ENCODE measurements at places on chromosomes 2 and 18.
A peak's percentile ranks its signal among the peaks of the same experiment; 100 is the strongest.

- no peak for DNase-seq
Measured at GRCh38 chr2:6741229-6741628, 124.5 kb downstream of the CMPK2 start.

- no peak for DNase-seq
Measured at GRCh38 chr2:44951714-44952113, 10.2 kb downstream of the SIX3 start.

- DNase-seq = no peak
Measured at GRCh38 chr2:169110419-169110818, 41.1 kb downstream of the DHRS9 start.

GRCh38 chr18:31102025-31102684 lies at the start of gene DSC2:
TSS of gene DSC2 (minus strand) at chr18:31102421. CDS start at chr18:31101971, 450 bp downstream.
- DNase-seq = peak; percentile 34

- DNase-seq = peak; percentile 32
Measured at GRCh38 chr2:117801826-117802225, 12.7 kb upstream of the DDX18 start.

- DNase-seq = no peak
Measured at GRCh38 chr18:50395093-50395492, 20.2 kb downstream of the SKA1 start.

GRCh38 chr2:96091141-96091710 lies 25.1 kb downstream of the ADRA2B start:
- no peak for DNase-seq

GRCh38 chr2:44582363-44583008 lies 220.7 kb downstream of the CAMKMT start:
- peak; percentile 82 for DNase-seq

DNA sequence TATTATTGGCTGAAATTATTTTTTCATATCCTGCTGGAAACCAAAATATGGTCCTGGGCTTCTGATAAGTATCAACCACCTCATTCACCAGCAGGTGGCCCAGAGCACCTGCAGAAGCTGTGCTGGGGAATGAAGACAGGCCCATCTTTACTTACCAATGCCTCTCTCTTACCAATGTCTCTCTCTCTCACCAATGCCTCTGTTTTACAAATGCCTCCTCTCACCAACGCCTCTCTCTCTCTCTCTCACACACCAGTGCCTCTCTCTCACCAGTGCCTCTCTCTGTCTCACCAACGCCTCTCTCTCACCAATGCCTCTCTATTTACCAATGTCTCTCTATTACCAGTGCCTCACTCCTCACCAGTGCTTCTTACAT lies 2.3 kb upstream of the MAL start:
- peak; percentile 75 for DNase-seq

DNA sequence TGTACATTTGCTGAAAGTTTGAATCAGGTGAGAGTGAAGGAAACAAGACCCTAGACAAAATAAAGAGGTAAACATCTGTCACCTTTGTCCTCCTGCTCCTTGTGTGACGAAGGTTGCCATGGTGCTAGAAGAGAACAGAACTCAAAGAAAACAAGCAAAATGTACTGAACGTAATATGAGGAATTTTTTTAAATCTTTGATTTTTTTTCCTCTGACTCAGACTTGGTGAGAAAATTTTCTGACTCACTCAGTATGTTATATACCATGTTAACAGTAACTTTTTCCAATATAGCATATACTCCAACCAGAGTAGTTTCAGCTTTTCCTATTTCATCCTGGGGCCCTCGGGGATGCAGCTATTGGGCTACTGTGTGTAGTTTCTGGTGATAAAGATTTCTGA lies 2114.6 kb upstream of the PIK3C3 start:
- DNase-seq = no peak

DNA sequence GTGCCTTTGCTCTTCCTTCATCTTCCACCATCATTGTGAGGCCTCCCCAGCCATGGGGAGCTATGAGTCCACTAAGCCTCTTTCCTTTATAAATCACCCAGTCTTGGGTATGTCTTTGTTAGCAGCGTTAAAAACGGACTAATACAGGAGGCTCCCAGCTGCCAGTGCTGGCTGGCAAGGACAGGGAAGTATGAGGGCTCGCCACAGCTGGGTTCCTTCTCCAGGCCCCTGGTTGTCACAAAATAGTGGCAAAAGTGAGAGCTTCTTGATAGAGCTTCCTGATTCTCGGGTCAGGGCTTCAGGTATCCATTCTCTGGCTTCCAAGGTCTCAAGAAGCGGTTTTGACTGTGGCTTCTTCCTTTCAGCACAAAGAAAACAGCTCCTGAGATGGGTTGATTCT lies 85.0 kb downstream of the ZNF516 start:
- no peak for DNase-seq

DNA sequence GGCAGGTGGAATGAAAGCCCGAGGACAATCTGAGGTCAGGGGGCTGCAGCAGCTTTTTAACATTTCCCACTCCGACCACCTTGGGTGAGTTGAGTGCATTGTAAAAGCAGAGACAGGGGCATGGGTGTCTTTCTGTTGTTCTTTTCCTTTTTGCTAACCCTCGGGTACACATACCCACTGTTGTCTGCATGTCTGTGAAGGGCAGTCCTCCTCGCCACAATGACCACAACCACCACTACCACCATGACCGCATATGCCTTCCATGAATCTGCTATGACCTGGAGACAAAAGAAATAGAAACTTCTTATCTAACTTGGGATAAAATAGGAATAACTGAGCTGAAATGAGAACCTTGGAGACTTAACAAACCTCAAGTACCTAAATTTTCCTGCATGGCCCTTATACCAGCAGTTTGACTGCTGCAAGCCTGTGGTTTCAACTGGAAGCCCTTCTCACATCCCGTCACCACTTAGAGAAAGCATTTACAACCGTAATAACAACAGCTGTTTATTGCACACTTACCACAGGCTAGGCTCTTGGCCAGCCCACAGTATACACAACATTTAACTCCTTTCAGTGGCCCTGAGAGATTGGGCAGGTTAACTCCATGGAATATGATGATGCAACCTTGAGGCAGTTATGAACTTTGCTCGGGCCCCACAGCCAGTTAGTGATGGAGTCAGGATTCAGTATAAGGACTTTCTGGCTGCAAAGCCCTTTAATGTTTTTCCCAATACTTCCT lies 80.3 kb downstream of the GYPC start:
- DNase-seq = no peak

DNA sequence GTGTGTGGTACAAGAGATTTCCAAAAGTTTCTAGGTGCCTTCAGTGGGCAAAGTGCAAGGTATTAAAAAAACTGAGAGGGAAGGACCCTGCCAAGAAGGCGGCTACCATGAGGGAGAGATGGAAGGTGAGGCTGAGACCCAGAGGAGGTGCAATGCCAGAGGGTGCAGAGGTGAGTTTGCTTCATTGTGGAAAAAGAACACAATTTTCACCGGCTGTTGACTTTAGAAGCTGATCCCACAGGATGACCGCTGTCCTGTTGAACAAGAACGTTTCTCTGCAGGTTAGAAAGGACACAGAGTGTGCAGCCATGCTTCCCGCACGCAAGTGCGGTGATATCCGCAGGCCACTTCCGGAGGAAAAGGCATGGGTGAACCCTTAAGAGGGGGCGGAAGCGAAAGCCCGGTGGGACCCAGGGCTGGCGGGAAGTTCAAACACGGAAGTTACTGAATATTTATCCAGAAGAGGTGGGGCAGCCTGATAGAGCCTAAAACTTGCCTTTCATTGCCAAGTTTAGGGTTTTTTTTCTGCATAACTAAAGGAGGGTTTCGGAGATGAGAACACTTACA lies 16.6 kb downstream of the SP110 start:
- DNase-seq = no peak

DNA sequence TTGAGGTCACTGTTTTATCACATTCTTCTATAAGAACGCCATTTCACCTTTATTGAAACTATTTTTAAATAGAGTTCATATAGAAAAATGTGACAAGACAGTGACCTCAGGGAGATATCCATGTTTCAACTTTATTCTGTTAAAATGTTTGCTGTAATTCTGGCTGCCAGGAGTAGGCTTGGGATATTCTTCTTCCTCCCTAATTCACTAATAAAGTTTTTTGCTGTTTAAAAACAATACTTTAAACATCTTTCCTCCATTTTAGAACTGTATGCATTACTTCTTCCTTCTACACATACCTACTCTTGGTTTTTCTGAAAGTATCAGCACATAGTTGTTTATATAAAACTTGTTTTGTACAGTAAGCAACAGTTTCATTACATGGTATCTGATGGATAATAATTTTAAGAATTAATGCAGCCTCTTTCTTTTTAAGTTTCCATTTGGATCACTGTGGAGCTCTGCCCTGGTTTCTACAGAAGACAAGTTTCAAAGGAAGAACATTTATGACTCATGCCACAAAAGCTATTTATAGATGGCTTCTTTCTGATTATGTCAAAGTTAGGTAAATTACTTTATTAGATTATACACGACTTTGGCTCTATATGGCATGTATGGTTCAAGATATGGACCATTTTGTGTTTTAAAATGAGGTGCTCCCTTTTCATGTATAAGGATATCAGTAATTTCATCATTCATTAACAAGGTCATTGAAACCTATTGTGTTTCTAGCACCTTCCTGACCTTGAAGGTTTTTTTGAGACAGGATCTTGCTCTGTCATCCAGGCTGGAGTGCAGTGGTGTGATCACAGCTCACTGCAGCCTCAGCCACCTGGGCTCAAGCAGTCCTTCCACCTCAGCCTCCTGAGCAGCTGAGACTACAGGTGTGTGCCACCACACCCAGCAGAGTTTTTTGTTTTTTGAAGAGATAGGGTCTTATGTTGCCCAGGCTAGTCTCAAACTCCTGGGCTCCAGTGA lies 7.2 kb downstream of the CPSF3 start:
- DNase-seq = no peak

- no peak for DNase-seq
Measured at GRCh38 chr2:118251427-118251826, 163.2 kb downstream of the INSIG2 start.

GRCh38 chr2:109168086-109168485 lies 39.1 kb downstream of the SH3RF3 start:
- DNase-seq = no peak

- no peak for DNase-seq
Measured at GRCh38 chr2:23114299-23114698, 270.7 kb upstream of the KLHL29 start.
